T follicular helper cell (primary cell): ENCODE measurements at places on chromosomes 7 and 10.
A peak's percentile ranks its signal among the peaks of the same experiment; 100 is the strongest.

DNA sequence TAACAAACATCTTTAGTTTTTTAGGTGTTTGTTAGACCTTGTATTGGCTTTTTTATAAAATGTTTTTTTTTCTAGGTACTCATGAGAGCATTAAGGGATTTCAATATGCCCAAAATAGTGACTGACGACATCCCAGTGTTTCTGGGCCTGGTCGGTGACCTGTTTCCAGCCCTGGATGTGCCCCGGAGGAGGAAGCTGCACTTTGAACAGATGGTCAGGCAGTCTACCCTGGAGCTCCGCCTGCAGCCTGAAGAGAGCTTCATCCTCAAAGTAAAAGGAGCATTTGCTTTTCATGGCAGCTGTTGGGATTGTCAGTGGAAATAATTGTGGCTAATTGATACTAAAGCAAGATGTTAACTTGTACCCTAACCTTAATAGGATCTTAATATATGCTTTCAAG is 161.5 kb downstream of the DNAH11 start:
- DNase-seq: no peak

DNA sequence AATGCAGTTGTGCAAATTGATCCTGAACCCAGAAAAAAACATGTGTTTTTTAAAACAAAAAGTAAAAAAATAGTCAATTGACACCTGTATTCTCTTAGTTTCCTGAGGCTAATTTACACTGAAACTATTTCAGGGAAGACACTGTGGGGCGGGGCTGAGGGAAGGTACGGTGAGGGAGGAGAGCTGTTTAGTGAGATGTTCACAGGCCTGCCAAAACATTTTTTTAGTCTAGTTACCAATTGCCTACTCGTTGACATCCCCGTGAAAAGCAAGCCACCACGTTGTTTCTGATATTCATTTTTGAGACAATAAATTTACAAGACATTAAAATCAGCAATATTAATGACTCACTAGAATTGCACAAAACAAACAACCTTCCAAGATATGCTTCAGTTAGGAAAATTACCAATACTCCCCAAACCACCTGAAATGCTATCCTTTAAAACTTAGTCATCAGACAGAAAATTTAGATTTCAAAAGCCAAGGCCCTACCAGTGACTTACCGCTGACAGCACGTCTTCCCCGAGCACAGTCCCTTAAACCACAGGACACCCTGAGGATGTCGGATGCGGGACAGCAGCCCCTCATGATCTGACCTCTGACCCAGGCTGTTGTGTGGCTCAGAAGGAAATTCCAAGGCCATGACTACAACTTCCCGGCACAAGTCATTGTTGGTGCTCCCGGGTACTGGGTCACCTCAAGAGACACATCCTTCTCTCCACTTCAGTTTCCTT is 279.2 kb downstream of the PRPF18 start:
- DNase-seq: no peak

DNA sequence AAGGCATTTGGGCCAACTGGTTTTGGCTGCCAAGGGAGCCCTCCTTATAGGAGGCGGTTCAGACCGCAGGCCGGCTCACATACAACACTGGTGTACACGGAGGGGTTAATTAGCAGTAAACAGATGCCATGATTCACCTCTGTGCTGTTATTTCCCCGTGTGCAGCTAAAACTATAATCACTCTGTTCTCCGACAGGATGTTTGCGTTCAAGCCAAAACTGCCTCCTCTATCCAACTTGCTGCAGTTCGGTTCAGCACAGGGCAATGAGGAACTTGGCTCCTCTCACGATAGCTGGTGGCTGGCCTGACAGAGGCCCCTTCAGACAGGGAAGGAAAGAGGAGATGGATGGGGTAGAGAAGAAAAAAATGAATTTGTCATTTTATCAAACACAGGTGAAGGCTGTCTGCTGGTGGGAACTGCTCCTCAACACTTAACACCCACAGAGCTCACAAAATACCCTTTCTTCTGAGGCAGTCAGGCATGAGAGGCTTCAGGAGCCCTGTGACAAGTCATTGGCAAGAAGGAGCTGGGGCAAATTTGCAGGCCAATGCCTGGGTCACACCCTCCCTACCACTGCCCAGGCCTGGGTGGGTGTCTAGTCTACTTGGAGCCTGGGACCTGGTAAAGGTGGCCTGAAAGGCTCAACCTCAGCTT is 24.0 kb downstream of the KCNMA1 start:
- no peak for DNase-seq

GRCh38 chr7:158252837-158253669 is 334.6 kb downstream of the PTPRN2 start:
- no peak for DNase-seq

DNA sequence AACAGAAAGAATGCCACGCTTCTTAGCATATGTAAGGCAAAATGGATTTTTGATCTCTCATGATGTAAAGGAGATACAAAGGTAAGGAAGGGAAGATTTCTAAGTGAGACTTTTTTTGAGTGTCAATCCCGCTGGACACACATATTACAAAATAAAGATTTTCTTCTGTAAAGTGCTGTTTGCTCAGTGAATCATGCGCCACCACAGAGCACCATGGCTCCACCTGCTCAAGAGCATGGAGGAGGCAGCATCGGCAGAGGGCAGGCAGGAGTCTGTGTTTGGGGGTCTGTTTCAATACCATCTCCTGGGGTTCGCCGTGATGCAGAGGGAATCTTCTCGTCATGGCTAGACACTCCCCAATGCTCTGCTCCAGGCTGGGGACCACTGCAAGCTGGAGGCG is 83.5 kb downstream of the ALOX5 start:
- no peak for DNase-seq

DNA sequence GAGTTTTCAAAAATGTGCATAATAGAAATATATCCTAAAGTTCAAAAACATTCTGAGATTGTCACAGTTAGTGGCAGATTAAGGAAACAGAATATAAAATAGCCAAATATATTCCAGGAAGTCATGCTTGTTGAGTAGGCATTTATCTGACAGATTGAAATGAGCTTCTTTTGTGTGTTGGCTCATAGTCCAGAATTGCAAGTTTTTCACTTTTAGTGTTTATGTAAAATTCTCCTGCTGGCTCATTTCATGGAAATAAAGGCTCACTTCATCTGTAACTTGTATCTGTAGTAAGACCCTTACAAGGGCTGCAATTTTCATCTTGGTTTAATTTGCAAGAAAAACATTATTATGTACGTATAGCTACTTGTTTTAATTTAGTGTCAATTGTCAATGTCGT is 93.5 kb downstream of the MCU start:
- no peak for DNase-seq

DNA sequence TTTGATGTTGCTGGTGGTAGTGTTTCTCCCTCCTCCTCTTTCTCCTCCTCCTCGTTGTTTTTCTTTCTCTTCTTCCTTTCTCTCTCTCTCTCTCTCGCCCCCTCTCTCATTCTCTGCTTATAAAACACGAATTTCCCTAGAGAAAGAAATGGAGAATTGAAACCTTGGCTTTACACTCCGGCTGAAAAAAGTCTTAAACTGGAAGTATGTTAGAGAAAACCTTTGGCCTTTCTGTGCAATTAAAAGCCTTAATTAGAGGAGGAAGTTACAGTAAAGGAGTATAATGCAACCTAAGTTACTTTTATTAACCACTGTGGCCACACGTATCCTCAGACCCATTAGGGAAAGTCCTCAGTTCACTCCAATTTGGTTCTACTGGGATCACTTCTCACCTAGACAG is 501.7 kb upstream of the SORCS1 start:
- no peak for DNase-seq

DNA sequence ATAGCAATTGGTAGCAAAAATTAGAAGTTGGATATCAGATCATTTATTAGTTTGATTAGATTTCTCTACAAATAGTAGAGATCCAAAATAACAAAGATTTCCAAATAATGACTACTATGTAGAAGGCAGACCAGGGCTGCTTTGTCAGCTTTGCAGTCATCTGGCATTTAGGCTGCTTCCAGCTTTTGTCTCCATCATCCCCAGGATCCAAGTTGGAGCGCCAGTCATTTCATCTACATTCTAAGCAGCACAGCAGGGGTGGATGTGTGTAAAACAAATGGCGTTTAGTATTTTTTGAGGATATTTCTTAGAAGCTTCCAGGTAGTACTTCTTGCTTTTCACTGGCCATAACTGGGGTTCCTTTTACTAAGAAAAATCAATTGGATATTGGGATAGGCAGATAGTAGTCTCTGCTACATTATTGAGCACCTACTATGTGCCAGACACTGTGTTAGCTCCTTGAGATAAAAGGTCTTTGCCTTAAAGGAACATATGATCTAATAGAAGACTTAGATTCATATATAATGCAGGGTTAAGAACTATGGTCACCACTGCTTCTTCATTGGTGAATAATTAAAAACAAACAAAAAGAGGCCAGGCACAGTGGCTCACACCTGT is 41.5 kb downstream of the TPST1 start:
- no peak for DNase-seq

GRCh38 chr10:119654540-119654939 is 3.4 kb downstream of the BAG3 start:
- DNase-seq: no peak

DNA sequence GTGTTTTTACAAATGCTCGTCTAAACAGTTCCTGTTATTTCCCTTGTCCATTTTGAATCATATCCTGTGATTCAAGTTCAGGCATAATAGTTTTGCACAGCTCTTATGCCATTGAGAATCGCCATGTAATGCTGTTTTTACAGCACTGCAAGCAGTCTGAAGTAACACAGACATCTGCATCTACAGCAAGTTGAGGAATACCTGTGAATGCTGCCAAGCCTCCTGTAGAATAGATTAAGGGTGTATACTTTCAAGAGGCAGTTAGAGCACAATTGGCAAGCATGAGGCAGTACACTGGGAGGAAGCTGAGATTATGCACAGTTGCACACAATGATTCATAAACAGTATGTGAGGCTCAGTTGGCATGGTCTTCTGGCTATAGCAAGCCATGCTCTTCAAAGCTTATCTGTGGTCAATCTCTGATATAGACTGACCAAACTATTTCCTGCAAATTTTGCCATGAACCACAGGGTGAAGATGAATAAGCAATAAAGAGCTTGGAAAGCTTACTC is 121.9 kb upstream of the AKR1E2 start:
- no peak for DNase-seq

DNA sequence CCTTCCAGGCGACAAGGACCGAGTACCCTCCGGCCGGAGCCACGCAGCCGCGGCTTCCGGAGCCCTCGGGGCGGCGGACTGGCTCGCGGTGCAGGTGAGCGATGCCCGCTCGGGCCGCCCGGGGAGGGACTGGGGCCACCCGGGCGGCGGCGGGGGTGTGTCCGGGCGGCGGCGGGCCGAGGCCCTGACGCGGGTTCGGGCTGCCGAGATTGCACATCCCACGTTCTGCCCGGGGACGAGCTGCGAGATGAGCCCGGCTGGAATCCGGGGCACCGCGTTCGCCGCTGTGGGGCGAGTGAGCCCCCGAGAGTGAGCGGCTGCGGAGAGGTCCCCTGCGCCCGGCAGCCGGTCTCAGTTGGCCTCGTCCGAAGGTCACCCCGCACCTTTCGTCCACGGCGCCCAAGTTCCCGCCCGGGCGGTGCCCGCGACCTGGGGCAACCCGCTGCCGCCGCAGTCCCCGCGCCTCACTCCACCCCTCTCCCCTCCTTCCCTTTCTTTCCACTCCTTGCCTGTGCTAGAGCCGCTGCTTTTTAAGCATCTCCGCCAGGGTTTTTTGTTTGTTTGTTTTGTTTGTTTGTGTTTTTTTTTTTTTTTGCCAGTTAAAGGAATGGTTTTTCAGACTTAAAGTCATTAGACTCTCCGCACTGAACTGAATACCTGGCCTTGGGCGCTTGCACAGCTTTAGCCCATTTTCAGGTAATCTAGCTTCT is 515 bp downstream of the RALA start:
- DNase-seq: peak; percentile 7

DNA sequence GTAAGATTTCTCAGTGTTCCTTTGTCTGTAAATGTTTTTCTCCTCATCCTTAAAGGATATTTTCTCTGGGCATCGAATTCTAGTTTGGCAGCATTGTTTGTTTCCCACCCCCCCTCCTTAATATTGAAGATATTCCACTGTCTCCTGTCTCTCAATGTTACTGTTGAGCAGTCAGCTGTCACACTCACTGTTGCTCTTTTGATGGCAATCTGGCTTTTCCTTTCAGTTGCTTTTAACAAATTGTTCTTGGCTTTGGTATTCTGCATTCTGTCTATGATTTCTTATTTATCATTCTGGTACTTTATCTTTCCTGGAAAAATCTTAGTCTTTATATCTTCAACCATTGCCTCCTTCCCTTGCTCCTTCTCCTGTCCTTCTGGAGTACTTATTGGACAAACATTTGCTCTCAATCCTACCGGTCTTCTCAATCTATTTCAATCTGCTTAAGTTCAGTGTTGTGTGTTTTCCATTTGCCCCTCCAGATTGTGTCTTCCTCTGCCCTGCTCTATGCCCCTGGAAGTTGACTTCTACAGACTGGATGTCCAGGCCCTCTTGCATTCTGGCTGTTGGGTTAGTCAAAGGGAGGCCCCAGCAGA is 9.3 kb upstream of the GTPBP4 start:
- DNase-seq: no peak

DNA sequence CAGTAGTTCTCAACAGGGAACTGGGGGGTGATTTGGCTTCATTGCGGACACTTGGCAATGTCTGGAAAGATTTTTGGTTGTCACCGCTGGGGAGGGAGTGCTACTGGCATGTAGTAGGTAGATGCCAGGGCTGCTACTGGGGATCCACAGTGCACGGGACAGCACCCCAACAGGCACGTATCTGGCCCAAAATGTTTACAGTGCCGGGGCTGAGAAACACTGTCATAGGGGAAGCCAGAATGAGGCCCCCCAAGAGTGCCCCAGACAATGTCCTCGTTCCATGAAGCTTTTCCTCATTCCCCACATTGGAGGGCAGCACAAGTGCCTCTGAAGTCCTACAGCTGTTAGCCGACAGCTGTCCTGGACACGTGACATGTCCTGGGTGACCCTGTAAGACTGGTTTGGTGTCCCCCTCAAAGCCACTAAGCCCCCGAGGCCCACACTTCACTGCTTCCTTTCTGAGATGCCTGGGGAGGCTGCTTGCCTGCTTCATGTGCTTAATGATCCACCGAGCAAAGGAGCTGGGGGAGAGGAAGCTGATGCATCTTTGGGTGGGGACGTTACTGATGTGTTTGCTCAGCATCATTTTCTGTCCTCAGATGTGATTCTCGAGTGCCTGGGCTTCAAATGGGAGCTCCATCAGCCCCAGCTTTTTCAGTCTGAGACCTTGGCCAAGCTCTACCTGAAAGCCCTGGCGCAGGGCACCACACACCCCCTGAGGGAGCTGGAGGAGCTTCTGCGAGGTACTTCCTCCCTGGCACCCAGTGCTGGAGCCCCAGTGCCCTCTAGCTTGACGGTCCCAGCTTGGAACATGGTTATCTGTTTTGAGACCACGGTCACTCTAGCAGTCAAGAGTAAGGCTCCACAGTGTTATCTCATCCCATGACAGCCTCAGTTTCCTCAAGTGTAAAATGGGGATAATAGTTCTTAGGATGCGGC is 14.7 kb downstream of the BTBD16 start:
- DNase-seq: no peak

DNA sequence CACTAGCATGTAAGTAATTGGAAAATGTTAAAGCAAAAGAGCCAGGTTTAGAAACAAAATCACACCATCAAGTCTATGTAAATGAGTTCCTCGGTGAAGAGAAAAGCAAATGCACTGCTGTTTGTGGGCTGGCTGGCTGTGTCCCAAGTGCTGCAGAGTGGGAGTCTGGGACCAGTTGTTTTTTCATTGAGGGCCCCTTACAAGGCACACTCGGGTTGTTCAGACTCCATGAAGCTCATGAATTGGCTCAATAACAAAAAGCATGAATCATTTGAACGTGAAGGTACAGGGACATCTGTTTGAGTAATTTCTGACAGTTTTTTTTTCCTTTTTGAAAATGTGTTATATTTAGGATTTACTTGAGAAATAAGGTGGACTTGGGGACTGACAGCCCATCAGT is 28.0 kb downstream of the GRK5 start:
- no peak for DNase-seq

- DNase-seq: no peak
Observed at GRCh38 chr10:113739031-113739430, 12.5 kb upstream of the PLEKHS1 start.

- no peak for DNase-seq
Observed at GRCh38 chr10:58087896-58088295, 179.8 kb downstream of the IPMK start.
